ENCODE measurements at places on chromosomes 16 and 17.
A peak's percentile ranks its signal among the peaks of the same experiment; 100 is the strongest.

- no peak for DNase-seq
These were observed 13.6 kb downstream of the ZC3H7A start for GRCh38 chr16:11783319-11784037.

DNA sequence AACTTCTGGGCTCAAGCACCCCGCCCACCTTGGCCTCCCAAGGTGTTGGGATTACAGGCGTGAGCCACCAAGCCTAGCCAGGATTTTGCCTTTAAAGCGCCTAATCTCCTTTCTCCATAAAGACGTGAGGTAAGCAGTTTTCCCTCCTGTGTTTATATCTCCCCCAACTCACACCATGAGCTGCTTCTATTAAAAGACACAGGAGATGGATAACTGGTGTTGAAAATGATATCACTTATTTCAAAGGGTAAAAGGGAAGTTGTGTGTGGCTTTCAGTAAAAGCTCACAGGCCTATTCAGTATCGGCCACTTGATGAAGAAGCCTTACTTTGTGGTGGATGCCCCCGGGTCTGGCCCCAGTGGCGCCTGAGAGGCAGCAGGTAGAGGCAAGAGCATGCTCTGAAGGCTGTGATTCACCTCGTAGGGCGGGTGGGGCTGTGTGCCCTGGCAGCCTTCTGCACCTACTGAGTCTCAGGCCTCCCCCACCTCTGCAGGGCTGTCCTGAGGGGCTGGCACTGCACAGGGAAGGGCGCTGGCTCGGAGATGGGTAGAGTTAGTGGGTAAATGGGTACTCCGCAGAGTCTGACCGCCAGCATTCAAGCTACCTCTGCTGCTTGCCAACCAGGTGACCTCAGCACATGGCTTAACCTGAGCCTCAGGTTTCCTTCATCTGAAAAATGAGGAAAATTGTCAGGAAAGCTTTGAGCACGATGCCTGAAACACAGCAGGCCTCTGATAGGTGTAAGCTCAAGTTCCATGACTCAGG, 146.8 kb downstream of the CLEC16A start:
- DNase-seq = no peak

DNA sequence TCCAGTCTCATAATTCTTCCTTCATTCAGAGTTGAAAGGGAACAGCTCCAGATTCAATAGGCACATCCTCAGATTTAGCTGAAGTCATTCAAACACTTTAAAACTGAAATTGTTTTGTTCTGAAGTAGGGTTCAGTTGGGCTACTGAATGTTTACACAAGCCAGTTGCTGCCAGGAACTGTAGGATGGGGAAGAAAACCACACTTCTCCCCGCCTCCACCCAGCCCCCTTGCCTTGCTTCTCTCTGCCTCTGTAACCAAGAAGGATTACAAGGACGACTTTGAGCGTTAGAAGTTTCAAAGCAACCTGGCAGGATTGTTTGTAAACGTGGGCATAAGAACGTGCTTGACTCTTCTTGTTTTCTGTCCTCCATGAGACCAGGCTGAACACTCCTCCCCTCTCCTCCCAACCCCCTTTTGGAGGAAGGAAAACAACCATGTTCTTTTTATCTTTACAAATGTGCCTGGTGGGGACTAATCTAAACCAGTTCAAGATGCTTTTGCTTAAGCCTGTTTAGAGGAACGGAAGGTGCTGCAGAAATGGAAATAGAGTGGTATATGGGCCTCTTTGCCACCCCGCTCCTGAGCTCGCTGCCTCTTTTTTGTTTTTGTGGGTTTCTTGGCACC, 287.9 kb downstream of the FTO start:
- DNase-seq = no peak

GRCh38 chr16:77993111-77993985, 29.0 kb upstream of the CLEC3A start:
- DNase-seq = no peak

DNA sequence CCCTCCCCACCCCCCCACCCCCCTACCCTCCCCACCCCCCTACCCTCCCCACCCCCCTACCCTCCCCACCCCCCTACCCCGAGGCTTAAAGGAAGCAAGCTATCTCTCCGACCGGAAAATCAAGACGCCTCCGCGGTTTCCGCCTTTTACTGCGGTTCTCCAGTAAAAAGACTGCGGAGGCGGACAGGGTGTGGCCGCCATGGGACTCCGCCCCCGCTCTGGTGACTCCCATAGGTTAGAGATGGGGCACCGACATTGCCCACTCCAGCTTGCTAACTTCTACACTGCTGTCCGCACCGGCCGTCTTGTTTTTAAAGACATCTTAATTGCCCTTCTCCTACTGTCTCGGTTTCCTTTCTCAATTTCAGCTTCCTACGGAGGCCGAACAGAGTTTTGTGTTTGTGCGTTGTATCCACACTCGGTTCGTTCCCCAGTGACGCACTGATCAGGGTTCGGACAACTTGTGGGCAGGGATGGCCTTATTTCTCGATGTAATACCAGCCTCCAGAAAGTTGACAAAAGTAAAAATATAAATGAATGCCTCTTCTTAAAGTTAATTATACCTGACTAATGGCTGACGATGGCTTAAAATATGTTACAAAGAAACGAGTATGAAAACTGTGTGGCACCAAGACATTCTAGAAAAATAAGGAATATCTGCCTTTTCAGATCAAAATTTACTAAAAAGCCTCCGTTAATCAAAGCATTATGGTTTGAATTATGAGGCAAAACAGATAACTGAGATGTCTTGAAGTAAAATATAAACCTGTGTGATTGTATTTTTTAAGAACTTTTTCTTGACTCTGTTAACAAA, 1.1 kb upstream of the ZNF200 start:
- peak; percentile 41 for DNase-seq

DNA sequence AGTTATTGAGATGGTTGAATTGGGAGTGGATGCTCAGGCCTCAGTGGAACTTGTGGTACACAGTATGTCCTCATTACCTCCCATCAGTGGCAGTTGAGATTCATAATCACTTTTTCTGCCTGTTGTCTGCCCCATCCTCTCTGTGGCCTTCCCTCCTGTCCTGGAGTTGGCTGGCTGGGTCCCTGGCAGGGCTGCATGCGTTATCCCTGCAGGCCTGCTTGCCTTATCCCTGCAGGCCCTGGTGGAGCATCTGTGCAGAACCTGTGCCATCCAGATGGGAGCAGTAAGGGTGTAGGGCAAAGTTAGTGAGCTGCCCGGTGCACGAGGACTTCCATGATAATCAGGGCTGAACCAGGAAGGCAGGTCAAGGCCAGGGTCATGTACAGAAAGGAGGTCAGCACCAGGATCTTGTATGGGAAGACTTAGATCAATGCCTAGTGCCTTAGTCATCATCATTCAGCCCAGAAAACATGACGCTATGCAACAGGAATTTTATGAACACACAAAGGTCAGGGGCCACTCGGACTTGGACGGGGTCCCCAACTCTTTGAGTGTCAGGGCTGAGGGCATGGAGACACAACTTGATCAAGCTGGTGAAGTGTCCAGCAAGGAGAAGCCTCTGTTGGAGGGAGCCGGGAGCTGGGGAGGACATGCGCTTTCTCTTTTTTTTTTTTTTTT, 47.2 kb downstream of the ABCC1 start:
- no peak for DNase-seq

DNA sequence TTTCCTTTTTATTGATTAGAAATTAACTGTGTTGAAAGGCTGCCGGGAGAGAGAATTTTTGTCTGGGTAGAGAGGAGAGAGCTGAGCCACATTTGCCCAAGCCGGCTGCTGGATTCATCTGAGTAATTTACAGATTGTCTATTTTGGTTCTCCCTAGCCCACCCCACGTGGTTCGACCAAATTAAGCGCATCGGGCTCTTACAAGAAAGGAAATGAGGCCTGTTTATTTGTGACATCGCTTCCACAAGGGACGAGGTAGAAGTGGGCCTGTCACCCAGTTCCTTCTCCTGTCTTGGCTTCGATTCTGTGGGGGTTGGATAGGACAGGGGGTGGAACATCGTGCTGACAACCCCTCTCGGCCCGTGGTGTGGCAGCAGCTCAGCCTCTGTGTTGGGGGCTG, 42.9 kb downstream of the SYT17 start:
- DNase-seq = no peak

GRCh38 chr16:86566601-86566965, at the start of gene FOXC2:
FOXC2 (plus strand) TSS chr16:86566829; CDS start chr16:86567336, 507 bp downstream.
- DNase-seq = no peak

- no peak for DNase-seq
These were observed 166.7 kb downstream of the CPPED1 start for GRCh38 chr16:12637002-12637401.

- DNase-seq = no peak
These were observed 38.6 kb downstream of the HS3ST4 start for GRCh38 chr16:25730396-25730795.

DNA sequence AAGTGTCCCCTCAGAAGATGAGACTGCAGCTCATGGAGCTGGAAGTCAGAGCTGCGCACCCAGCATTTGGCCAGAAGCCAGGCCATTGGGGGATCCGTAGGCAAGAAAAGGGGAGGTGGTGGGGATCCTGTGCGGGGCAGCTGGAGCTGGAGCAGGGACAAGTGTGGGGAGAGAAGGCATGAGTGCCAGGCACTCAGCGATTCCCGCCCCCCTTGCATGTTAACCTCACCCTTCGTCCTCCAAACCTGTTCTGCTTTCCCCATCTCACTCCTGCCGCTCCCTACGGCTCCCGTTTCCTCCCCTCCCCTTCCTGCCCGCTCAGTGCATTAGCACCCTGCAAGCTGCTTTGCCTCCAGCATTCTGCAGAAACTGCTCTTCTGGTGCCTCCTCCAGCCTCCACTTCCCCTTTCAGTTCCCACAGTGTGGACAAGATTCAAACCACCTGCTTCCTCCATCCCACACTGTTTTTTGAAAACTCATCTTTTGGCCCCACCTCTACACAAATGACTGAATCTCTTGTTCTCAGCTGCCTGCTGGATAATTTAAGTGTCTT, 5.6 kb downstream of the ALOX15 start:
- DNase-seq = no peak

DNA sequence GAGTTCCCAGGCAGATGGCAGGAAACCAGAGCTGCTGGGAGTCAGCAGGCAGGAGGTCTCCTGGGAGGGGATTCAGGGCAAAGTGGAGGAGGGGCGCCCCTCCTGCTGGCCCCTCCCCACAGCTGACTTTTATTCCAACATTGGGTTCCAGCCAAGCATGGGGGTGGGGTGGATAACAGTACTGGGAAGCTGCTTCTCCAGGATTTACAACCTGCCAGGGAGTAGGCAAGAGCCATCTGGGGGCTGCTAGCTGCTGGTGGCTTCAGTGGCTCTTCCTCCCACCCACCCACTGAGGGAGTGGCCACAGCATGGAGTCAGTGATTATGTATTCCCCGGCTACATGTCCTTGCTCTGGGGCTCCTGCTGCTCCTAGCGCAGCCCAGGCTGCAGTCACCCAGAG, 36.8 kb downstream of the TMEM132E start:
- DNase-seq = no peak

GRCh38 chr17:14068542-14069250, 608 bp upstream of the COX10 start:
- DNase-seq = no peak

- DNase-seq = peak; percentile 31
These were observed 2.1 kb upstream of the GPRC5C start for GRCh38 chr17:74429604-74430384.

DNA sequence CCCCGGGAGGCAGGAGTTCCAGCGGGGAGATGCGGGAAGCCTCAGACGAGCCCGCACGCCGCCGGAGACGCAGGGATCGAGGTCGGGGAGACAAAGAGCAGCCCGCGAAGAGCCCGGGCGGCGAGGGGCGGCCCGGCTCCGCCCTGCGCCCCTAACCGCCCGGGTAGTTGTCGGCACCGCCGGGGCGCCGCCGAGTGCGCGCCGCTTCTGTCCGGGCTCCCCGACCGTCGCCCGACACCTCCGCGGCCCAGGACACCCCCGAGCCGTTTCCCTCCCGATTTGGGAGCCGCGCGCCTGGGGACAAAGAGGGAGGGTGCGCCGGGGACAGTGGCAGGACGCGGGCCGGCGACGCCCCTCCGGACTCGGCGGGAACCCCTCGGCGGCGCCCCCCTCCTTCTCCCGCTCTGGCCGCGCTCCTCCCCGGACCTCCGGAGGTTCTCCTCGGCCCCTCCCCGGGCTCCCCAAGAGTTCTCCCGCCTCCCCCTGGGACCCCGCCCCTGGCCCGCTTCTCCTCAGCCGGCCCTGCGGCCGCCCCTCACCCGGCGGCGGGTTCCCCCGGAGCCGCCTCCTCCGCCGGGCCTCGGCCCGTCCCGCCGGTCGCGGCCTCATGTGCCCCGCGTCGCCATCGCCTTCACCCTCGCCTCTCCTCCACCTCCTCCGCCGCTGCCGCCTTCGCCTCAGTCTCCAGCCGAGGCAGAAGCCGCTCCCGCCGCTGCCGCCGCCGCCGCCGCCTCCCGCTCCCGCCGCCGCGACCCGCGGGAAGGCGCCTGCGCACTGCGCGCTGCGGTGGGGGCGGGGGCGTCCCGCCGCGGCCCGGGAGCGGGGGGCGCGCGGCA, at the start of gene GJC1:
GJC1 (minus strand) TSS at position 765 of the 836 bp plus-strand sequence. CDS start 24,470 bp downstream, outside the sequence.
- DNase-seq = peak; percentile 37

GRCh38 chr17:71905376-71906031, 215.3 kb upstream of the SOX9 start:
- no peak for DNase-seq

DNA sequence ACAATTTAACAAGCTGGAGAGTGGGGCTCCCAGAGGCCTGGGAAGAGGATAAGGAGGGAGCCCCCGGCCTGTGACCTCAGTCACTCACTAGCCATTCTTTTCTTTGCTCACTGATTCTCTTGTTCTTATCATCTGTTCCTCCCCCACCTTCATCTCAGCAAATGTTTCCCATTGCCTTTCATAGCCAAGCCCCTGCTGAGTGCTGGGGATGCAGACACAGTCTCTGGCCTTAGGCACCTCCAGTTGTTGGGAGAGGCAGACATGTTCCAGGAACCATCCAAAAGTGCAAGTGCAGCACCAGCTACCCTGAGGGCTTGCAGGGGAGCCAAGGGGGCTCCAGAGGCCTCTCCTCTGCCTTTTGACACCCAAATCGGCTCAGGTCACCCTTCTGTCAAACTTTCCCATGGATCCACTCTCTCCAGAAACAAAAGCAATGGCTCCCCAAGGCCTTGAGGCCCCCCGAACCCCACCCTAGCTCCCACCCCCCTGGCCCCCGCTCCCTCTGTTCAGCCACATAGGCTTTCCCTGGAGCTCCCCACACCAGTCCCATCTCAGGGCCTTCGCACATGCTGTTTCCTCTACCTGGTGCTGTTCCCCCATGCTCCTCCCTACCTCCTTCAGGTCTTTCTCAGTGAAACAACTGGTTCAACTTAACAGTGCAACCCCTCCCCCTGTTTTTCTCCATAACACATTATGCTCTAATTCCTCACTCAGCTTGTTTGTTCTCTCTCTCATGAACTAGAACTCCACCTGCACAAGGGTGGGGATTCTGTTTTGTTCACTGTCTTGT, 14.9 kb upstream of the KCNJ12 start:
- no peak for DNase-seq

- no peak for DNase-seq
These were observed 23.7 kb upstream of the PMFBP1 start for GRCh38 chr16:72195609-72196008.

DNA sequence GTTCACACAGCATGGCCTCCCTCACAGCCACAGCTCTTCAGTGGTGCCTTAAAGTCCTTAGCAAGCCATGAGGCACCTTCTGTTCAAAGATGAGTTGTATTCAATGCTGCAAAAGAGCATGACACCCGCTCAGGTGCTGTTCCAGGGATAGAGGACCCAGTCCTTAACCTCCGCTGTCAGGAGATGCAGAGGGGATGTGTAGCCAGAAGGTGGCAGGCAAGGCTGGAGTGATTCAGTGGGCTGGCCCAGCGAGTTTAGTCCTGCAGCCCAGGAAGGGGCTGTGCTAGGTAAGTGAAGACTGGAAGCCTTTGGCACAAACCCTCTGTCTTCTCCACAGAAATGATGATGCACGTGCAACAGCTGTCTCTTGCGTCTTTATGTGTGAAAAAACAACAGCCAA, 25.0 kb upstream of the ADAM11 start:
- DNase-seq = no peak

- DNase-seq = peak; percentile 64
These were observed 521 bp upstream of the G6PC3 start for GRCh38 chr17:44069974-44070454.

GRCh38 chr17:75652341-75652740, 14.6 kb downstream of the RECQL5 start:
- DNase-seq = no peak
